Muscle of leg (tissue), 16 donors: ENCODE measurements at places on chromosomes 12 and 14. TPM values are rescaled to one million over a fixed set of nuclear protein-coding genes. Genes with fewer than 3 reads are reported as not detected.

CFAP54 gene
- total RNA-seq: 0.35 TPM

PRIM1 gene
- 12.2 TPM for total RNA-seq

MIP gene
- not detected for total RNA-seq

PTPRR gene
- total RNA-seq: 2.0 TPM

PTPRO gene
- total RNA-seq: 1.3 TPM

KRT72 gene
- total RNA-seq: not detected

PLEKHG3 gene
- 24.7 TPM for total RNA-seq

PKP2 gene
- total RNA-seq: 3.1 TPM

DNA sequence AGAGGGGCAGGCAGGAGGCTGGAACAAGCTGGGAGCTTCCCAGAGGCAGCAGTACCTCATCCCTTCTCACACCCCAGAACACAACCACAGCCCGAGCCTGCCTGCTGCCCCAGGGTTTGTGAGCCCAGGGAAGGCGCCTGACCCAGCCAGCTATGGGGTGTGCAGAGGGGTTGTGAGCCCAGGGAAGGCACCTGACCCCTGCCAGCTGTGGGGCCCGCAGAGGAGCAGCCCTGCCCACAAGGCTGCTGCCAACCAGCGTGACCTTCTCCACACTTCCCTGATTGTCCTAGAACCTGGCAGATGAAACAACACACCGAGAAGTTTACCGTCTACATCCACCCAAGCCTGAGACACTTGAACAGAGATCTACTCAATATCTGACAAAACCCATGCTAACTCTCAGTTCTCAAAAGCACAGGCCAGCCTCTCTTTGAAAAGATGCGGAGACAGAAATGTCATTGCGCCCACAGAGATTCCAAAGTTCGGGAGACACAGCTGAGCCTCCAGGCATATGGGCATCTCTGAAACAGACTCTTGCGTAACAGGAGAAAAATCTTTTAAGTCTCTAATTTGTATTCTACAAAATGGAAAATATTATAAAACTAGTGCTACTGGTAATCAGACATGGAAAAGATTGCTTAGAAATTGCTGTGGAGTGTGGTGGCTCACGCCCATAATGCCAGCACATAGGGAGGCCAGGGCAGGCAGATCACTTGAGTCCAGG, 47.3 kb downstream of the SFSWAP start:
- no peaks in the 10 kb centered on the region for H3K27me3 ChIP-seq
- no peak overlapping the region for H3K4me3 ChIP-seq
- H3K27ac ChIP-seq: no peak overlapping the region
- no peak for DNase-seq

GRCh38 chr12:107109726-107110719, 16.7 kb upstream of the CRY1 start:
- H3K4me1 ChIP-seq: no peaks in the 10 kb centered on the region
- no peak overlapping the region for H3K4me3 ChIP-seq
- no peaks in the 10 kb centered on the region for H3K36me3 ChIP-seq
- H3K27ac ChIP-seq: peak overlapping the region; percentile 86
- no peaks in the 10 kb centered on the region for H3K27me3 ChIP-seq
- peak; percentile 97 for DNase-seq

DNA sequence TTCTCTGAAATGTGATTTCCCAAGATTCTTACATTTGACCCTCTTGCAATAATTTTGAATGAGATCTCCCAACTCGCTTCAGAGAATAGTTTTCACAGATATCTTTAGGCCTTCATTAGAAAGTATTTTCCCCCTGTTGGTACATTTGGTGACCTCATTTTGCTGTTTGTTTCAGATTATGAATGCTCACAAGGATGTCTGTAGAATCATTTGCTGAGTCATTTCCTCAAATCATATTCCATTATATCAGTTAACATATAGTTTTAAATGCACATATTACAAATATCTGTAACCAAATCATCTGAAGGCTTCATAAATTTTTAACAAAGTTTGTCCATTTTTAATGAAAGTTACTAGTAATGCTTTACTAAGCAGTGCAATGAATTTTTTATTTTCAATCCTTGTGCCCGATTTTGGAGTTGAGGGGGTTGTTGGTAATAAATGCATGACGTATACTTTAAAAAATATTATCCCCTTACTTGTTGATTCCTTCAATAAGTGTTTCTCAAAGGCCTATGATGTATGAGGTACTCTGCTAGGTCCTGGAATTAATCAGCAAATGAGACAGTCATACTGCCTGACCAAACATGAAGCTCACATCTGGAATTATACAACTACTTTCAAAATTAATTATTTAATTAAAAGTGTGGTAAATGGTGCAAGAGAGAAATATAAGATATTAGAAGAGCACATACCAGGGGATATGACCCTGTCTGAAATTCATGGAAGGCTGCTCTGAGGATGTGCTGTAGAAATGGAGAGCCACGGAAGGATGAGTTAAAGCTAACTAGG, 126.9 kb upstream of the RAP1B start:
- DNase-seq: peak; percentile 23
- H3K4me3 ChIP-seq: no peak overlapping the region
- H3K4me1 ChIP-seq: no peaks in the 10 kb centered on the region
- H3K27ac ChIP-seq: no peak overlapping the region
- no peaks in the 10 kb centered on the region for H3K27me3 ChIP-seq
- H3K36me3 ChIP-seq: no peaks in the 10 kb centered on the region

- H3K27me3 ChIP-seq: peaks cover 67% of the 10 kb centered on the region
- H3K4me1 ChIP-seq: no peaks in the 10 kb centered on the region
- no peak overlapping the region for H3K4me3 ChIP-seq
- no peak for DNase-seq
These were observed 2.4 kb upstream of the KRT7 start for GRCh38 chr12:52230364-52231281.

GRCh38 chr12:18955594-18955993, 173.9 kb upstream of the PLEKHA5 start:
- H3K36me3 ChIP-seq: no peaks in the 10 kb centered on the region
- no peak for DNase-seq
- no peaks in the 10 kb centered on the region for H3K27me3 ChIP-seq
- H3K4me3 ChIP-seq: no peak overlapping the region
- H3K4me1 ChIP-seq: no peaks in the 10 kb centered on the region
- no peak overlapping the region for H3K27ac ChIP-seq

GRCh38 chr12:115216301-115216700, 532.3 kb upstream of the TBX3 start:
- no peak overlapping the region for H3K4me3 ChIP-seq
- no peaks in the 10 kb centered on the region for H3K27me3 ChIP-seq
- no peak for DNase-seq
- H3K4me1 ChIP-seq: peaks cover 16% of the 10 kb centered on the region
- no peak overlapping the region for H3K27ac ChIP-seq
- H3K36me3 ChIP-seq: no peaks in the 10 kb centered on the region

- no peaks in the 10 kb centered on the region for H3K36me3 ChIP-seq
- peak; percentile 16 for DNase-seq
- peaks cover 4% of the 10 kb centered on the region for H3K4me1 ChIP-seq
- H3K27ac ChIP-seq: no peak within 1 kb of the TSS
These were observed 50.3 kb downstream of the SNAPC1 start for GRCh38 chr14:61812347-61813095.

DNA sequence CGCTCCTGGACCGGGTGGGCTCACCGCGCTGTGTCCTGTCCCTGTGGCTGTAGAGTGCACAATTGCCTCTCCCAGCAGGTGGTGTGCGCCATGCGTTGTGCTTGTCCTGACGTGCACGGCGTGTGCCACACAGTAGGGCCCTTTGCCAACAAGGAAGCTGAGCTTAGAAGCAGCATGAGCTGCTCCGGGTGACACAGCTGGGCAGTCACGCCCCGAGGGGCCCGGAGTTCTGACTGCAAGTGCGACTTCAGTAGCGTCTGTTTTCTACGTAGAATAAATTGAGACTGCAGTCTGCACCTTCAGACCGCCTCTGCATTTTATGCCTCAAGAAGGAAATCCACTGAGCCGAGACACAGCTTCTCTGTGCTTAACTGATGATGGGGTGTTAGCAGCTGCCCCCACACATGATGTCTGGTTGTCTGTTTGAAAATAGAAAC, 81.6 kb downstream of the ADGRD1 start:
- H3K27ac ChIP-seq: no peak overlapping the region
- no peaks in the 10 kb centered on the region for H3K36me3 ChIP-seq
- no peak overlapping the region for H3K4me3 ChIP-seq
- DNase-seq: peak; percentile 45
- H3K4me1 ChIP-seq: peaks cover 8% of the 10 kb centered on the region
- peaks cover 2% of the 10 kb centered on the region for H3K27me3 ChIP-seq

DNA sequence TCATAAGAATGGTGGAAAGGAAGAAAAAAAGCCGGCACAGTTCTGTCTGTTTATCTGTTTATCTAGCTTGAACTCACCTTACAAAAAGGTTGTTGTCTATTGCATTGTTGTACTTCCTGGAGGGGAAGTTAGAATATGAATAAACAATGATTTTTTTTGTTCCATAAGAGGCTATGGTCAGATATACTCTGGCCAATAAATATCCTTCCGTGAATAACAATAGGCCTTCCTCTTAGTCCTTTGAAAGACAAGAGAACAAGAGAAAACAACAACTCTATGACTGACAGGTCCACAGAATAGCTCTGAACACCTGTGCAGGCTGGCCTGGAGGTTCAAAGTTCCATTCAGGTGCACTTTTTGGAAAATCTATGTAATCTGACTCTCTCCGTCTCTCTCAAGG, 192.8 kb upstream of the KRR1 start:
- H3K4me3 ChIP-seq: no peak overlapping the region
- no peaks in the 10 kb centered on the region for H3K27me3 ChIP-seq
- peaks cover 6% of the 10 kb centered on the region for H3K4me1 ChIP-seq

GRCh38 chr14:102539544-102540314, 30.2 kb upstream of the ANKRD9 start:
- peaks cover 9% of the 10 kb centered on the region for H3K27me3 ChIP-seq
- H3K36me3 ChIP-seq: no peaks in the 10 kb centered on the region
- H3K4me3 ChIP-seq: no peak overlapping the region
- peak; percentile 90 for DNase-seq
- peak overlapping the region; percentile 73 for H3K27ac ChIP-seq
- peaks cover 42% of the 10 kb centered on the region for H3K4me1 ChIP-seq
